ENCODE measurements at places on chromosomes 11 and 22.

DNA sequence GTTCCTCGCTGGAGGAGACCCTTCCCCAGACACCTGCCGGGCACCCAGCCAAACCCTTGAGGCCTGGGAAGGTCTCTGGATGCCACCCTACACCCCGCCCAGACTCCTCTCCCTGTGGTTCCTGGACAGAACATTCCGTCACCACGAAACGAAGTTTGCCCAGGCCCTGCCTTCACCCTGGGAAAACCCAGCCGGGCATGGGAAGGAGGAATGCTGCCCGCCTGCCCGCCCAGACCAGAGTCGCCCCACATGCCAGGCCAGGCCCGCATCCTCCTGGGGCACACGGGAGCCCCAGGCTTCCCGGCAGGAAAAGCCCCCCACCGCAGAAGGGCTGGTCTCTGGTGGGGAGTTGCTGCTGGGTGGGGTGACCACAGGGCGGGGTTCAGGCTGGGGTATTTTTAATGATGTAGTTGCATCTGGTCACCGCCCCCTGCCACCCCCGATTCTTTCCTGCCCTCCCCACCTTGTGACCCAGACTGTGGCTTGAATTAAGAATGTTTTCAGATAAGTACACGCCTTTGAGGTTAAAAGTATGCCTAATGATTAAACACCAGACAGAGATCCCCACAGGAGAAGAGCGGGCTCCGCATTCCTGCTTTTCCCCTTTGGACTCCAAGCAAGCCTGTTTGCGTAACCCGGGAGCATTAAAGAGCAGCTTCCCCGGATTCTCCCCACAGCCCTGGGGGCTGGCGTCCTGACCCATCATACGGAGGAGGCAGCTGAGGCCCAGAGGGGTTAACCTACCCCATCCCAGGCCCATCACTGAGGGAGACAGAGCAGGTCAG is 44.6 kb upstream of the PPARA start:
- DNase-seq: no peak

DNA sequence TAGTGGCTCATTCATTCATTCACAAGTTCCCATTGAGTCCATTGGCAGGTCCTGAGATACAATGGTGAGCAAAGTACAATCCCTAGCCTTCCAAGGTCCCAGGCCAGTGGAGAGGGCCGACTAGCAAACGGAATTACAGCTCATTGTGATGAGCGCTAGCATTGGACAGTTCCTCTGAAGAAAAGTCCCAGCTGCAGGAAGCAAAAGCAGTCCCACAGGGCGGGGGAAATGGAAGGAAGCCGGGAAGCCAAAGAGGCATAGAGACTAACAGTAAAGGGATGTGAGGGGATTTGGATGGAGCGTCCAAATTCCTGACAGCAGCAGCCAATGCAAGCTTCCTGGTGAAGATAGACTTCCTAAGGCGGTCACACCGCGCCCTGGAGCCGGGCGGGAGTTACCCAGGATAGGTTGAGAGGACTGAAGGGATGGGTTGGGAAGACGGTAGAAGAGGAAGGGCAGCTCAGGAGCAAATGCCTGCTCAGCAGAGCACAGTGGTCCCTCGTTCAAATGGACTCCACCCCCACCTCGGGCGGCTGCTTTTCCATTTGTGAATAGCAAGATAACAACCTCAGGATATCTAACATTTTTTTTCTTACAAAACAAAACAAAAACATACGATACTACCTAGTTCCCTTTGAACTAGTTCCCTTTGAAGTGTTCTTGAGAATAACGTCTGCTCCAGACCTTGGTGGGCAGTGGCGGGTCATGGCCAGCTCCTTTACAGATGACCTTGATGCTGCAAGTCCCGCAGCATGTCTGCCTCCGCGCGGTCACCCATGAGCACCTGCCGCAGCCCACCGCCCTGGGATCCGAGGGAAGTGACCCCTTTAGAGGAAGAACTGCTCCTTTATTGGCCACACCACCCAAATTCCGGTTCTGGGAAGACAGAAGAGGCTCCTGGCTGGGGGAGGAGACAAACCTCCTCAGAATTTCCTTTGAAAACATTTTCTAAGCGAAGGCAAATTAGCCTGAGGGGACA is 132.9 kb downstream of the RASSF10 start:
- no peak for DNase-seq

GRCh38 chr11:118628432-118628831 is 21.0 kb downstream of the PHLDB1 start:
- no peak for DNase-seq

DNA sequence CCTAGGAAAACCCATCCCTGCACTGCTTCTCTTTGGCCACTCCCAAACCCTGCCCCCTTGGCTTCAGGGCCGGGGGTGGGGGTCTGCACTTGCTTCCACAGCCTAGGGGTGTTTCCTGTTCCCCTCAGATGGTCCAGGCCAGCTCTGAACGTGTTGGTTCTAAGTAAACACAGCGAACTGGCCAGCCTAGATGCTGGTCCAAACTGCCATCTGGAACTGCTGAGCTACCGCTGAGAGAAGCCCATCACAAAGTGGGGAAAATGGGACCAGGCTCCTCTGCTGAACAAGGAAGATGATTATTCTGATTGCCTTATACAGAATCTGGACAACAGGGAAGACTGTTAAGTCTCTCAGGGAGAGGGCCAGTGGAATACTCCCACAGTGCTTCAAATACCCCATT is 23.5 kb upstream of the YPEL1 start:
- DNase-seq: no peak

DNA sequence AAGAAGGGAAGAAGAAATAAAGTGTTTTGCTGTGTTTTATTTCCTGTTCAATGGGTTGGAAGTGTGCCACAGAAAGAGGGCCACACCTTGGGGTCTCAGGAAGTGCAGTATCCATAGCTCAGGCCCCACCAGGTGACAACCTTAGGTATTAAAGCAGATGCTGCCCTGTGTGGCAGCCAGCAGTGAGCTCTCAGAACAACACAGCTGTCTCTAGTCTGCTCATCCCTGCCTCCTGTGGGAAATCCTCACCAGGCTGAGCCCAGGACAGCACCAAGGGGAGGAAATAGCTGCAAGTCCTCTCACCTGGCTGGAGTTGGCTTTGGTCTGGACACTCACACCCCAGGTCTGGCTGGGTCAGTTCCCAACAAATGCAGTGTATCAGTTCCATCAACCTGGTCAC is 25.1 kb downstream of the ARL14EP start:
- DNase-seq: no peak

DNA sequence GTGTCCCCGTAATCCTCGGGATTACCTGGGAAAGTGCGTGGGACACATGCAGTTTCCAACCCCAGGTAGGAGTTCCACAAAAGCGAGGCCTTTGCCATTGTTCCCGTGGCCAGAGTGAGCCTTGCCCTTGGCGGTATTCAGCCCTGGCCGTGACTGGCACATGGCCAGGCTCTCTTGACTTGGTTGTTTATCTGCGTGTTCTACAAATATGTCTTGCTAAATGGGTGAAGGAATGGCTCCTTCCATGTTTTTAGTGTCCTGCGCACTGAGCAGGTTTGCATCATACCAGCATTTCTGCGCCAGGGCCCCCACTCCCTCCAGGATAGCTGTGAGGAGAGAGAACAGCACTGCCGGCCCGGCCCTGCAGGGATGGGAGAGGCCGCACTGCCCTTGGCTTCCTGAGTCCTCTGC is 20.0 kb downstream of the POLR3H start:
- no peak for DNase-seq
